Stimulated activated CD4-positive, alpha-beta T cell treated with anti-CD3 and anti-CD28 coated beads, TNF-alpha, amount 100 ng/mL, for 1 hour (primary cell): ENCODE measurements at places on chromosomes 3 and 15.

GRCh38 chr3:87047852-87048251 is 56.9 kb upstream of the VGLL3 start:
- no peak for DNase-seq

GRCh38 chr3:64462203-64462602 is 225.6 kb downstream of the ADAMTS9 start:
- DNase-seq, result no peak

GRCh38 chr3:194322678-194323211 is 28.4 kb downstream of the CPN2 start:
- DNase-seq, result no peak

- no peak for DNase-seq
Measured at GRCh38 chr15:80010131-80010673, 39.2 kb upstream of the BCL2A1 start.

DNA sequence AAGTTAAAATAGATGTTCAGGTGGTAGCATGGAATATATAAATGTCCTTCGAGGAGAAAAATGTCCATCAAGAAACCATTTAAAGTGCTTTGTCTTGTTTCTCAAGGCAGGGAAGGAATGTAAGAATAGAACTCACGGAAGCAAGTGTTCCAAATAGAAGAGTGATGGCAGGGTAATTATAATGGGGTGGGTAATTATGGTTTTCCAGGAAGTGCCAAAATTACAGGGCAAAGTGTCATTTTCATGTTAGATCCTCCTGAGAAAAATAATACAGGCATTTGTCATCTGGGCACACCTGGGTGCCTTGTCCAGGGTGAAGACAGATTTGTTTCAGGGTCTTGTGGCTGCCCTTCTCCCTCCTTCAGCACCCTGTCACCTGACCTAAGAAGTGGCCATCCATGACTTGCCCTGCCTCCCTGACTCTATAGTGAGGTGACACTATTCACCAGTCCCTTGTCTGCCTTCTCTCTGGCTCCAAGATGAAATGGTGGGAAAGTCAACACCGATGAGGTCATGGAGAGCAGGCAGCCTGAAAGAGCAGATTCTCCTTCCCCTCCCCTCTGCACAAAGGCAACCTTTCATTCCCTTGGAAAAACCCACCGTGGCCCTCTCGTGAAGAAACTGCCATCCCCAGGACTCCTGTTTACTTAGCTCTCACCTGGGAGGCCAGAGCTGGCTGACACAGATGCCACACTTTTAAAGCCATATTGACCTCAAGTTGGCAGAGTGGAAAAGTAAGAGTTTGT is 45.1 kb upstream of the AMOTL2 start:
- DNase-seq, result no peak

DNA sequence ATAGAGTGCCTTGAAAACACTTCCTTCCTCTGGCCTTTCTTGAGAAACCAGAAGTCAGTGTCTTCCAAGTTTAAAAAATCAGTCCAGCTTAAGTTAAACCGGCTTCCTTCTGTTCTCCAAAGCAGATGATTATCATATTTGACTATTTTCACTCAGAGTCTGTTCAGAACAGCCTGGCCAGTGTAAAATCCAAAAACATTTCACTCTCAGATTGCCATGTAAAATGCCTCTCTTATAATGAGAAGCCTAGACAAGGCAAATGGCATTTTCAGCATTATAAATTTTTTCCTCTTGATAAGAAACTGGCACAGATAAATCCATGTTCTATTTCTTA is 193.5 kb downstream of the TNIK start:
- no peak for DNase-seq

- DNase-seq, result no peak
Measured at GRCh38 chr15:84934942-84935729, 46.5 kb upstream of the PDE8A start.

DNA sequence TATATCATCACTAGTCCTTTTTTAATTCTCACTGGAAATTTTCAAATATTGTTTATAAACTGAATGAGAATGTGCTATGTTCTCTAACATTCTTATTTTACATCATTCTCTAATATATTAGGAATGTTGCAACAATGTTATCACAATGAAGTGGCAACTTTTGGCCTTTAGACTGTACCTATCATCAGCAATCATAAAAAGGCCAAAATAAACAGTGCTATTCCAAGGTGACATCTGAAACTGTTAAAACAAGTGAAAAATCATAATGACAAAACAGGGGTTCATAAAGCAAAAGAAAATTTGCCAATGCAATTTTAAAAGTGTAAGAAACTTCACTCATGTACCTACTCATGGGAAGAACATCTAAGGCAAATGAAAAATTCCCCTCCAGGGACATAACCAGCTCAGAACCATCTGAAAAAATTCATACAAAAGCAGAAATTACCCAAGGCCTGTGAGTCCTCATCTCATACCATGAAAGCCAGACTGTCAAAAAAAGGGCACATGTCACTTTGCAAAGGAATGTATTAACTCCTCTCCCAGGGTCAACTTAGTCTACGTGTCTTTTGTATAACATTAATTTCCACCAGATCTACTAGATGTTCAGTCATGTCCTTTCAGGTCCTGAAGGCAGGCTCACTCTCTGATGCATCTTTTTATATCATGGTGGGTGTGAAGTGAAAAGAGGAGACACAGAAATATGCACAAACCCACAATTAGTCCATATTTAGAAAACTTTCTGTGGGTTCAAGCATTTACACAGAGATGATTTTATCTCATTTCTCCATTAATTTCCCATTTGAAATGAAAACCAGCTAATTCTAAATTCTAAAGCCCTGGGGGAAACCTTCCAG is 211.9 kb downstream of the CBLB start:
- no peak for DNase-seq

- no peak for DNase-seq
Measured at GRCh38 chr3:3194861-3195260, 15.4 kb upstream of the CRBN start.

DNA sequence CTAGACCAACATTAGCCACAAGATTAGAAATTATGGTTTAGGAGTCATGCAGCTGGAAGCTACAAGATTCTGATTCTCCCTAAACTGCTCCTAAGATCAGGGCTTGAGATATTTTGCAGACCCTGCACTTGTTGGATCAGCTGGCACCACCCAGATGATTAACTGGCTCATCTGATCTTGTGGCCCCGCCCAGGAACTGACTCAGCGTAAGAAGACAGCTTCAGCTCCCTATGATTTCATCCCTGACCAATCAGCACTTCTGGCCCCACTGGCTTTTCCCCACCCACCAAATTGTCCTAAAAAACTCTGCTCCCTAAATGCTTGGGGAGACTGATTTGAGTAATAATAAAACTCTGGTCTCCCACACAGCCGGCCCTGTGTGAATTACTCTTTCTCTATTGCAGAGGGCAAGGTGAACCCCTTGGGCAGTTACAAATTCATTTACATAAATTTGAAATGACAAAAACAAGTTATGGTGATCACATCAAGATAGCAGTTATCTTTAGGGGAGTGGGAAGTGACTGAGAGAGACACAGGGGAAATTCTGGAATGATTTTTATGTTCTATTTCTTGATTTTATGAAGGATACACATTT is 76.5 kb downstream of the CD200R1L start:
- no peak for DNase-seq

DNA sequence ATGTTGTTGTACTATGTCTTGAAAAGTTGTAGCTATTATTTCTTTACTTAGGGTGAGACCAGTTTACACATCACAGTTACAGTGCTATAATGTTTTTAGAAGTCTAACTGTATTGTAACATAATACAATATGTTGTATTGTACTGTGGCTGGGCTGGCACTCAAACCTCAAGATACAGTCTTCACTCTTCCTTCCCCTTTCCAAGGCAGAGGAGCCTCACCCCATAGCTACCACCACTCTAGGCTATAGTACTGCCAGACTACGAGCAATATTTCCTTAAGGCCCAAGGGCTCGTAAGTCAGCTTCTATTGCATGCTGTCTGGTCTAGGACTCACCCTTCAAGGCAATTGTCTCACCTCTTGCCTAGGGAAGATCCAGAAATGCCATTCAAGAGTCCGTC is 597.7 kb downstream of the OTOL1 start:
- no peak for DNase-seq

- no peak for DNase-seq
Measured at GRCh38 chr15:98123297-98123696, 162.8 kb downstream of the ARRDC4 start.

DNA sequence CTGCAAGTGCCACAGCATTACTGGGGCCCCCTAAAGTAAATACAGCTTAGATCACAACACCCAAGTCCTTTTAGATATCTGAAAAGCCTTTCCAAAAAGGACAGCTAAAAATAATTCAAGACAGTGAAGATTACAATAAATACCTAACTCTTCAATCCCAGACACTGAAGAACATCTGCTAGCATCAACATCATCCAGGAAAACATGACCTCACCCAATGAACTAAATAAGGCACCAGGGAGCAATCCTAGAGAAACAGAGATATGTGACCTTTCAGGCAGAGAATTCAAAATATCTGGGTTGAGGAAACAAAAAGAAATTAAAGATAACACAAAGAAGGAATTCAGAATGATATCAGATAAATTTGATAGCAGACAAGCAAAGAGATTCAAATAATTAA is 71.7 kb upstream of the TTC14 start:
- no peak for DNase-seq

GRCh38 chr3:72769758-72770540 is 78.3 kb downstream of the SHQ1 start:
- no peak for DNase-seq

DNA sequence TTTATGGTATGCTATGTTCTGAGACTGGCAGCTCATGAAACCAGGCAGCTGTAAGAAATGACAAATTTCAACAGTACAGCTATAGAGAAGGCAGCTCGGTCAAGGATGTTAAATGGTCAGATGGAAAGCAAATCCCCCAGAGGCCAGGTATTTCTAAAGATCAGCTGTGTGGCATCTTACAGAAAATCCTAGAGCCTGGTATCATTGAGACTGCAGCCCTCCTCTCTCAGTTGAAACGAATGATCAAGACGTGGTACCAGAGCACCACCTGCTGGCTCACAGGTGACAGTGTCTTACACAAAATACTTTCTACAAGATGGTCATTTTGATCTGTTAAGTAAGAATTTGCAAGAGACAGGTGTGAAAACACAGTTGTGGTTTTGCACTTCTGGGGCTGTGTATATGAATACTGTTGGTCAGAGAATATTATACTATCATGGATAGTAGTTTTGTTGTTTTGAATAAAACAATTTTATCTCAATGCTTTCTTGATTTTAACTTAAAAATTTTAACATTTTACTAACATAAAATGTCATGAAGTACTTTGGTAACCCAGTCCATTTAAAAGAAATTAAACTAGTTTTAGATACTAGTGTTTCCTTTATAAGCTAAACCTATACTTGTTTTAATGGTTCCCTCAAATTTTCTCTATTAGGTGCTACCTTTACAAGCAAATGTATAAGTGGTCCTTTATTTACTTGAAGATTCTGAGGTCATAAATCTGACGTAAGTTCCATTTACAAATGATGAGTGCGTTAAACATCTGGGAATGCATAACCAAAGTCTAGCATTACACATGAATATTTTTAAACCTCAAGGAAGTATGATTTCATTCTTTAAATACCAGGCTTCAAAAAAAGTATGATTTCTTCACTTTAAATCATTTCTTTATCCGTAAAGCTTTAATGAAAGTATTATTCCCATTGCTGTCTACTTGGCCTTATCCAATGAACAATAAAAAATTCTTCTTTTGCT is 121.8 kb downstream of the PDZRN3 start:
- DNase-seq, result no peak

DNA sequence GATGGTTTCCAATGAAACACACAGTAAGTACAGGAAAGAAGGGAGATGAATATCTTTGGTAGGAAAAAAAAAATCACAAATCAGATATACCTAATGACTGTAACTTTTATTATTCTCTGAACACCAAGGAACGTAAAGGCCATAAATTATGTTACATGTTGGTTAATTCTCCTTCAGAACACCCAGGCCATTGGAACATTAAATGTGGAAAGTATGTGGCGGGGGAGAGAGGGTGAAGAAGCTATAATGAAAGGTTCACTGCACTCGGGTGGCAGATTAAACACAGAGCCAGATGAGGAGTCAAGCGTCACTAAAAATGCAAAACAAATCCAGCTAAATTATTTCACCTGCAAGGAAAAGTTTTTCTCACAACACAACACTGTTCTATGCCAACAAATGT is 193.8 kb downstream of the FHIT start:
- no peak for DNase-seq

DNA sequence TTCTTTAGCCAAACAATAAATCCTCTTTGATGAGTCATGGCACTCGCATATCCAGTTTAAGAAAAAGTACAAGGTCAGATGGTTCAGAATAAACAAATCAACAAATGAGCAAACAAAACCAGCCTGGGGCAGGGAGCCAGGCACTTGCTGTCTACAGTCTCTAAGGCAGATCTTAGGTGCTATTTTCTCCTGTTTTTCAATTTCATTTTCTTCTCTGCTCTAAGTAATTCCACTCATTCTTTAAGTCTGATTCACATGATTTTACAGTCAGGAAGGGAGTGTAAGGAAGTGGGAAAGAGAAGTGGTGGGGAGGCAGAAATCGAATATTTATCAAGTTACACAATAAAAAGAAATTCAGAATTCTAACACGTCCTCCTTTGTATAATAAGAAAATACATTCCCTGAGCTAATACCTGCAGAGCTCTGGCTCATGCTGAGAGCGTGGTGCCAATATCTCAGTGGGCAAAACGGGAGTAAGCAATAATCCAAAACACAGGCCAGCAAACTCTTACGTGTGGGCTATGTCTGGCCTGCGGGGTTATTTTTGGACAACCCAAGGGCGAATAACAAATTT is 298.6 kb downstream of the ADAMTS17 start:
- DNase-seq, result no peak

DNA sequence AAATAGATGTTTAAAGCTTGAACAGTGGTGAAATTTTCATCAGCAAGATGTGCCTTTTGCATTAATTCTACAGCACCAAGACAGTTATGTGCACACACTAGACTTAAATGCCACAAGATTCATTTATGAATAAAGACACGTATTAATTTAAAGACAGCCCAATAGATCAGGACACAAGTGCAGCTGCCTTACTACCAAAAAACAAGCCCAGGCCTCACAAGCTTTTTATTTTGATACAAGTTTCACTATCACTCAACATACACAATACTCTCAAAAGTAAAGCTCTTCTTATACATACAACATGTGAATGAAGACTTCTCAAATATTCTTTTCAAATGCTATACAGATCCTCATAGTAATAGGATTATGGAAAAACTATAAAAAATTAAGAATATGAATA is 2.4 kb downstream of the ACAP2 start:
- DNase-seq, result no peak

GRCh38 chr15:42401544-42402454 is 42.5 kb downstream of the CAPN3 start:
- DNase-seq, result no peak

- DNase-seq, result no peak
Measured at GRCh38 chr3:48413086-48413485, 16.8 kb downstream of the PLXNB1 start.

GRCh38 chr3:29932696-29933325 is 651.9 kb downstream of the RBMS3 start:
- DNase-seq, result no peak

- DNase-seq, result no peak
Measured at GRCh38 chr3:291028-291427, 94.5 kb downstream of the CHL1 start.

GRCh38 chr15:70125605-70126004 is 27.9 kb upstream of the TLE3 start:
- no peak for DNase-seq
